ENCODE measurements at places on chromosomes 2 and 18.

- DNase-seq = no peak
Measured at GRCh38 chr18:79251021-79251420, 144.7 kb upstream of the NFATC1 start.

- no peak for DNase-seq
Measured at GRCh38 chr2:211354481-211354880, 798.1 kb downstream of the CPS1 start.

DNA sequence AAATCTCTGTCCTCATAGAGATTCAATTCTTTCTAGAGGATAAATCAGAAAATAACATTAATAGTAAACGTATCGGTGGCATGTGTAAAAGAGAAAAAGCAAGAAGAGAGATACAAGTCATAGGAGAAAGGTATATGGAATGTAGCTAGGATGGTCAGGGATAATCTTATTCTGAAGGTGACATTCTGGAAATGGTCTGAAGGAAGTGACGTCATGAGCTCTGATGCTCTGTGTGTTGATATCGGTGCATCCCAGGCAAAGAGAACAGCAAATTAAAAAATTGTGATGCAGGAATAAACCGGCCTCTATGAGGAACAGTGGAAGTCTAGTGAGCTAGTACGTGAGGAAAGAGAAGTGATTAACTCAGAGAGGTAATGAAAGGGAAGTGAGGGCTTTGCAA is 1215.8 kb downstream of the CNTNAP5 start:
- no peak for DNase-seq

- DNase-seq = no peak
Measured at GRCh38 chr18:77250926-77251729, 1.5 kb downstream of the GALR1 start.

DNA sequence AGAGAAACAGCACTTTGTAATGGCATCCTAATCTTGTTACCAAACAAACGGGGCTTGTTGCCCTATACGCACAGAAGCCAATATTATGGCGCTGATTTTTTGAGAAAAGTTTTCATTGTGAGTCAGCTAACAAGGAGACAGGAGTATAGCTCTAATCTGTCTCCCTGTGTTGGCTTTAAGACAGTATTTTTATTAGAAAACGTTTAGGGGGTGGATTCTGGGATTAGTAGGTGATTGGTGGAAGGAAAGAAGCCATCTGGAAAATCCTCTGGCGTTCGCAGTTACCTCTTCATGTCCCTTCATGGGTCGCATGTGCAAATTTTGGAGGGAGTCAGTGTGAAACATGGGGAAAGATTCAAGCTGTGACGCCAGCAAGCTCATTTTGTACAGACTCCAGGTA is 698 bp upstream of the TMEM237 start:
- no peak for DNase-seq

DNA sequence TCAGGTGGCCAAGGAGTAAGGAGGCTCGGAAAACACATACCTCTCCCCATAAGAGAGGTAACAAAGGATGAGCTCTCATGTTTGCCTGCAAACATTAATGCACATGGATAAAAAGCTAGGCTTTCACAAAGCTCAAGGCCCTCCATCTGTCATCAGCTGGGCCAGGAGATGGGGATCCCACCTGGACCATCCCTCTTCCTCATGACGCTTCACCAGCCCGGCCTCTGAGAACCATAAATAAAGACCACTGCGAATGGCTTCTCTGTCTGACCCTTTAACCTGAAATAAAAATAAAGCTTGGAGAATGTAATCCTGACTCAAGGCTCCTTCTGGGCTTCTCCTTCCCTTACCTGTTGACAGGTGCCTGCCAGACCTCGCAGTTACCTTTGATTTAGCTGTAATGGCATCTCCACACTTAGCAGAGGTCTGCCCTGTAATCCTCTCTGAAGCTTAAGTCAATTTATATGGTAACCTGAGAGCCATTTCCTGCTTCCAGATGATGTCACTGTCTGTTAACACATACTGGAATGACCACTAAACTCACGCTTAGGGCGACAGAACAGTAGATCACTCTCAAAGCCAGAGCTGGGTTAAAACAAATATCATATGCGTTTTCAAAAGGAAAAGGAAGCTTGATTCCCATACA is 29.3 kb upstream of the FOXI3 start:
- DNase-seq = no peak

DNA sequence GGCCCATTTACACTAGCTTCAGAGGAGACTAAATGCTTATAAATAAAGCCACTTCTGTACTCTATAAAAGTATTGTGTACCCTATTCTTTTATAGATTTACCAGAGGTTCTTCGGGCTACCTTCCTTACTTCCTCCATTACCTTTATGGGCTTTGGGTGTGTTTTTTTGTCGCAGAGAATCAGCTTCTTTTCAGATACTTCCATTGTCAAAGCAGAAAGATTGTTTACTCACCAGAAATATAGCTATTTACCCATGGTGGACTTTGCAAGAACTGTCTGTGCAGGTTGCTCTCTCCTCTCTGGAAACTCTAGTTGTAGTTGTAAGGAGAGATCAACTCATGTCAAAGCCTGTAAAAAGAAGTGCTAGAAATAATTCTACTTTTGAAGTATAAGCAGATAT is 14.8 kb downstream of the CCDC121 start:
- no peak for DNase-seq

- no peak for DNase-seq
Measured at GRCh38 chr2:98664323-98664722, 55.9 kb downstream of the UNC50 start.

DNA sequence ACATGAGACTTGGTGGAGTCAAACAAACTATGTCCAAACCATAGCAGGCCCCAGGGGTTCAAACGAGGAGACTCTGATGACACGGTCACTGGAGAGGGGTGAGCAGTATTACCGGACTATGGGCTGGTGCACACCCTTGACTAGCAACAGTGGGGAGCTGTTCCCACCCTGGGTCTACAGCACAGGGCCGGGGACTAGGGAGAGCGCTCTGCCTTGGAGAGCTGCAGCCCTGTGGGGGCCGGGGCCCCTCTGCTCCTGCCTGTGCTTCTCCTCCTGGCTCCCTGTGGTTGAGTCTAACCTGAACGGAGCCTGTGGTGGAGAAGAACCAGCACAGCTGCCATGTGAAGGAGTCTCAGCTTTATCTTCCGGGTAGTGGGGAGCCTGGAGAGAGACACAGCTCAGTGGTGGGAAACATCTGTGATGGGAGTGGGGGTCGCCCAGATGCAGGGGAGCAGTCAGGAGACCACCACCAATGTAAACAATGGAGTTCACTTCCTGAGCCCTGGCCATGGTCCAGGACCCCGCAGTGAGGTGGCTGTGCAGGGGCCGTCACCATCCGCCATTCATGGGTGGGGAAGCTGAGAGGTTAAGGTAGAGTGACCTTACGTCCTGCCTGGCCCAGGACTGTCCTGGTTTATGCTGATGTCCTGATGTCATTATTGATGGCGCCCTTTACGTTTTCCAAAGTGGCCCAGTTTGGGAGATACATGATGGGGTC is 195.7 kb upstream of the TWIST2 start:
- no peak for DNase-seq

DNA sequence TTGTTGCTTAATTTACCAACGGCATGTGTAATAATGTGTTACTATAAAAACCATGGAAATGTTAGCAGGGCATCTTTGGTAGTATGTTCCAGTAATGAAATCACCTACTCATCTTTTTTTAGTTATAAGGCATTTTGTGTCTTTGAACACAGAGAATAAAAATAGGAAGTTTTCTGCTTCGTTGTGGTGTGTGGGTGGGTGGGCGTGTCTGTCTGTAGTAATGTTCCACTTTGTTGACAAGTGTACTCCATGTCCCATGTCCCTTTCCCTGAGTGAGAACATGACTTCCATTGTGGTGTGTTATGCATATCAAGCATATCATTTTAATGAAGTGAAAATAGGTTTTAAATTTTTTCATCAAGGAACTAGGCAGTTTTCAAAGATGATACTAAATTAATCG is 149.3 kb downstream of the VWC2L start:
- DNase-seq = no peak

DNA sequence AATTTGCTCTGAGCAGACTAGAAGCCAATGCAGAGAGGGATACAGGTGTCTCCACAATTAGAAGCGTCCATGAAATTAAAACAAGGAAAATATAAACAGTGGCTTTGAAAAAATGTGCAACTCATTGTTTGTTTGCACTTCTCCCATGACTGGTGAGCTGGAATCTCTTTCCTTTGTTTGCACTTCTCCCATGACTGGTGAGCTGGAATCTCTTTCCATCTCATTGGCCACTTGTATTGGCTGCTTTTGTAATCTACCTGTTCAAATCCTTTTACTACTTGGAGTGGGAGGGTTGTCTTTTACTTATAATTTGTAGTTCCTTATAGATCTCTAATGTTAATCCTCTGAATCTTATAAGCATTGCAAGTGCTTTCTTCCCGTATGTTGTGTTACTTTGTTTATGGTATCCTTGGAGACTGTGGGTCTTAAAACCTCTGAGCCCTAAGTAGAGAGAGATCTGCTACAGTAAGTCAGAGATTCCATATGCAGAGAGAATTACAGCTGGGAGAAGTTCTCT is 94.1 kb downstream of the RTN4 start:
- DNase-seq = no peak

DNA sequence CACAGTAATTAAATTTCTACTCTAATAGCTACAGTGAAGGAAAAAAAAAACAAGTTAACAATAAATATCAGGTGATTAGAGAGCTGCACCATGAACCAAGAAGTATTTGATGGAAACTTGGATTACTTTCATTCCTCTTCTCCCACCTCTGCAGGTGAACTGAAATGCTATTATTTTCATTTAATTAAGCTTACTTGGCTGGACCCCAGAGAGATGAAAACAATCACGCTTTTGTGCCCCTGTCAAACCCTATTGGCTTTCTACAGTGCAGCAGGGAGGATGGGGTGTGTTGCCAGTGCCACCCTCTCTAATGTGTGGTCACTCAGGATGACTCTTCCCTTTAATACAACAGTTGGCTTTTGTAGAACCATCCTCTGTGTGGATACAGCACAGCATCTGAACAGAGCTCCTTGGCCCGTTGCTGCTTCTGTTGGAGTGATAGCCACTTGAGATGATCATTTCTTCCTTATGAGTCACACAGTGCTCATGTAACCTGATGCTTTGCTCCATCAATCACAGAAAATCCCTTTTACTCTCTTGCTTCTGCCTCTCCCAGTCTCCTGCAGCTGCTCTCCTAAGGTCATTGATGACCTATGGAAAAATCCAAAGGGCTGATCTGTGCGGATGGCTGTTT is 5.5 kb upstream of the ARL4C start:
- no peak for DNase-seq

DNA sequence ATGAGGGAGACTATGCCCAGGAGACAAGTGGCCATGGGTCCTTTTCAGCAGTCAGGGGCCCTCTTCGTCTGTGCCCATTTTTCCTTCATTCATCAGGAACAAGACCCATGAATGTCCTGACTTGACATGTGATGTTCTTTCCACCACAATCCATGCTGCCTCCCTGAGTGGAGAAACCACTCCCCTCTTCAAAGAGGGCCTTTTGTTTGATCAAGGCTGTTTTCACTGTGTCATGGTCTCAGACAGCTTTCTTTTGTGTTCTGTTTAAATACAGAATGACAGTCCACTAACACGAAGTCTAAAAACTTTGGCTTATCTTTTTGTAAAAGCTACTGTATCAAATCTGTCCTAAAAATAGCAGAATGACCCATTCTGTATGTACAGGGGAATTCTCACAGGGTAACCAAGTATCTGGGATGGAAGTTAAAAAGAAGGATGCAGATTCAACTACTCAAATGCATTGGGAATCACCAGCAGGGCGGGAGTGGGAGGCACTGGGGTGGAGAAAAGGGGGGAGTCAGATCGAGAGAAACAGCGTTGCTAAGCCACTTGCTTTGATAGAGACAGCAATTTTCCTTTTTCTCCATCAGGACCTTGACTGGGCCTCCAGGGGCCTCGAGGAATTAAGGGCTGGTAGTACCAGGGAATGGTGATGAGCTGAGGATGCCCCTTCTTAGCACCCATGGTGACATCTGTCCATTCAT is 13.9 kb downstream of the LRP2 start:
- DNase-seq = no peak

DNA sequence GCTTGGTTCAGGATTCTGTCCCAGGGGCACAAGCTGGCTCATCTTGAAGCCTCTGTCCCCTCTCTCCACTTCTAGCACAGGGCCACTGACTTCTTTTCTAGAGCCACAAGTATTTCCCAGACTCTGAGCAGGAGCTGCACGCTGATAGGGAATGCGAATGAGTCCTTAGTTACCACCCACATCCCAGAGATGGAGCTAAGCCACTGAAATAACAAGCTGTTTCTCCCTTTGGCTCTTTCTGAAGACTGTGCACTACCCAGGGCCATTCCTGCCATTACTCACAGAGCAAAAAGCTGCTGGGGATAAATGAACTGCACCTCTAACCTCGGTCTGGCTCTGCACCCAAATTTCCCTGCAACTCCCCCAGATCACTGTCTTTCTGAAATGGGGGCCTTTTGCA is 70.6 kb downstream of the TSN start:
- DNase-seq = no peak

DNA sequence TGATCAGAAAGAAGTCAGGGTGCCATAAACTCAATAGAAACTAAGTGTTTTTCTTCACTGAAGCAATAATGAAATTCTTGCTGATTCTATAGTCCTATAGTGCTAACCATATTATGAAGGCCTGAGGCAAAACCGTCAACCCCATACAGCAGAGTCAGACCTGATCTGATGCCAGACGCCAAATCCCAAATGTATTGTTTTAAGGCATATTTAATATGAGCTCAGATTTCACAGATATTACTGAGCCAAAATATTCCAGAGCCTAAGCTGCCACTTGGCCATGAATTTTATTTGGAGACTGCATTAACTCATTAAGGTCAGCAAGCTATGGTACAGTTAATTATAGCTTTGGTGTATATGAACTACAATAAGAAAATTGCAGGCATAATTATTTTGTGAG is 53.4 kb downstream of the SCN1A start:
- DNase-seq = no peak

- no peak for DNase-seq
Measured at GRCh38 chr2:197259470-197259999, 51.0 kb downstream of the ANKRD44 start.

GRCh38 chr18:71374294-71375000 is 1085.6 kb downstream of the SOCS6 start:
- DNase-seq = no peak

- DNase-seq = no peak
Measured at GRCh38 chr18:44848644-44849335, 168.1 kb downstream of the SETBP1 start.

- no peak for DNase-seq
Measured at GRCh38 chr2:222711315-222711940, 40.0 kb downstream of the MOGAT1 start.

- DNase-seq = no peak
Measured at GRCh38 chr2:176399074-176399598, 129.9 kb downstream of the MTX2 start.

All from stimulated activated CD4-positive, alpha-beta T cell treated with anti-CD3 and anti-CD28 coated beads, Interleukin-1b, Interleukin-23, amount 100 ng/mL, for 1 hour (primary cell).